Nephron progenitor cell (in vitro differentiated cells): ENCODE measurements at places on chromosomes 3 and 15.

GRCh38 chr3:4986175-4986781, 7.0 kb downstream of the BHLHE40 start:
- DNase-seq: no peak

- DNase-seq: no peak
These were observed 4.1 kb downstream of the CELF6 start for GRCh38 chr15:72315706-72316370.

GRCh38 chr3:15065550-15066007, 464 bp upstream of the MRPS25 start:
- no peak for DNase-seq

GRCh38 chr15:50065279-50065678, 53.8 kb downstream of the ATP8B4 start:
- DNase-seq: no peak

DNA sequence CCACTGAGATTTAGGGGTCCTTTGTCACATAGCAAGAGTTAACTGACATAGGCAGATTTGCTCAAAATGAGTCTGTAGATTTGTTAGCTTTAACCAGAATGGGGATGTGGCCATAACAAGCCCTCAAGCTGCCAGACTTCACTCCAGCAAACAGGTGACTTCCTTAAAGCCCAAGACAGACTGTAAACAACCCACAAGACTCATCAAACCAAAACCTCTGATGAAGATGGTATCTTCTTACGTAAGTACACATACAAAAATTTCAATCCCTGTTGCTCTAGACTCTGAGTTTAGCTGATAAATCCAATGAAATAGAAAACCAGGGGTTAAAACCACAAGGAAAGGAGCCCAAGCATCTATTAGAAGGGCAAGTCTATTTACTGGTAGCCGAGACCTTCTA, 18.2 kb upstream of the ZBTB20 start:
- no peak for DNase-seq

- DNase-seq: no peak
These were observed 45.1 kb upstream of the C15orf39 start for GRCh38 chr15:75156326-75157215.

GRCh38 chr3:80675790-80676189, 908.0 kb upstream of the ROBO1 start:
- no peak for DNase-seq

DNA sequence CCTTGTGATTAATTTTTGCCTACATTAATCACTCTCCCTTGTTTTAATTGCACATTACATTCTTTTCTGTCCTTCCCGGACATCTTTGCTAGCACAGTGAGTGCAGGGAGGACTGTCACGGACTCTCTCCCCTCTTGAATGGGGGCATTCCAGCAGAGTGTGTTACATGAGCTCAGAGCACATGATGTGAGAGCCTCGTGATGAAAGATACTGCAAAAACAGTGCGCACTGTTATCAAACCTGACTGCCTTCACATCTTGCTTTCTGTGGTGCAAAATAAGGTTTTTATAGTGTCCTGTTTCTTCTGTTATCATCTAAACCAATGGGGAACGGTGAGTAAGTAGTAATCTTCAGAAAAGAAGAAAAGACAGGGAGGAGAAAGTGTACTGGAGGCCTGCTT, 167.5 kb downstream of the PGPEP1L start:
- no peak for DNase-seq
